ENCODE measurements at places on chromosomes 6 and 20. TPM values are rescaled to one million over a fixed set of nuclear protein-coding genes. Genes with fewer than 3 reads are reported as not detected.
A peak's percentile ranks its signal among the peaks of the same experiment; 100 is the strongest.

The WFDC12 gene
- not detected for total RNA-seq

The LRRC73 gene
- 0.52 TPM for total RNA-seq

The SMLR1 gene
- not detected for total RNA-seq

The GPX5 gene
- total RNA-seq, result not detected

The OOEP gene
- total RNA-seq, result 0.50 TPM

The CST11 gene
- total RNA-seq, result not detected

- no peak for DNase-seq
Observed at GRCh38 chr6:32108094-32108627, 977 bp downstream of the TNXB start.

DNA sequence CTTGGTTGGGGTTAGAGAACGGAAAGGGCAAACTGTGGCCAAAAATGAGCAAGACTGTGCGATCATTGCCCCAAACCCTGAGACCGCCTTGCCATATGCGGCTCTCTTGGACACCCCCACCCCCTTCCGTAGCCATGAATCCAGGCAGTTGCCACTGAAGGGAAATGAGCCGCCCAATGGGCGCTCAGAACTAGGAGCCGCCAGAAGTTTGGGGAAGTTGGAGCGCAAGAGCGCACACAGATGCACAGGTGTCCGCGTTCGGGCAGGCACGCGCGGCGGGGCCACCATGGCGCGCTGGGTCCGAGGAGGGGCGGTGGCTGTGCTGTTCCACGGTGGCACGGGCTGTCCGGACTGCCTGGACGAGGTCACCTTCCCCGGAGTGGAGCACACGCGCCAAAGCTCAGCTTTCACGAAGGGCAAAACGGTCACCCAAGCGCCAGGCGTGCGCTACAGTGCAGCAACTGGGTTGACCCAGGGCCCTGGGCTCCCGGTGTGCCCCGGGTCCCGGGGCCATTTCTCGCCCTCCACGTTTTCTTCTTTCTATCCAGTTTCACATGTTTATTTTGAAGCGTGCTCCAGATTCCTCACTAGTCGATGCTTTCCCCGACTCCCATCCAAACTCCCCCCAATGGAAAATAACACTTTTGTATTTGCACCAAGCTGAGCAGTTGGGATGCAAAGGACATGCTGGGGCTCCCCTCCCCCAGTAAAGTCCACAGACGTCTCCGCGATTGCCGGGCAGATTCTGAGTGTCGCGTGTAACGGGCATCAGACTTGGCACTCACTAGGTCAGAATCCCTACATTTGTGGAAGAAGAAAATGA, 906 bp upstream of the PDE10A start:
- no peak for DNase-seq

DNA sequence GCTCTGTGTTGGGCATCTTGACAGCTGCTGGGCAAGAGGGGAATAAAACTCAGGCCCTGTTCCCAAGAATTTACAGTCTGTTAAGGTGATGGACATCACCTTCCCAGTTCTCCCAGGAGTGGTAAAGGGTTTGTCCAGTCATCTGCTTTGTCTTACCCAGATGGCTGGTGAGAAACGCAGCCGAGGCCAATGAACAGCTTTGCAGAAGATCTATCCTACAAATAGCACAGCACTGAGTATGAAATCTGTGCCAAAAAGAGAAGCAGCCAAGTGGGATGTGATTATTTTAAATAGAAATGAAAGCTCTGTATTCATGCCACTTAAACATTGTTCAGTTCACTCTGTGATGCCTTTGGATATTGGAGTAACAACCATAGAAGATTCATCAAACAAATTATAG, 132.7 kb upstream of the SLC22A16 start:
- no peak for DNase-seq

- no peak for DNase-seq
Observed at GRCh38 chr6:167125410-167125809, 2.5 kb downstream of the CCR6 start.

DNA sequence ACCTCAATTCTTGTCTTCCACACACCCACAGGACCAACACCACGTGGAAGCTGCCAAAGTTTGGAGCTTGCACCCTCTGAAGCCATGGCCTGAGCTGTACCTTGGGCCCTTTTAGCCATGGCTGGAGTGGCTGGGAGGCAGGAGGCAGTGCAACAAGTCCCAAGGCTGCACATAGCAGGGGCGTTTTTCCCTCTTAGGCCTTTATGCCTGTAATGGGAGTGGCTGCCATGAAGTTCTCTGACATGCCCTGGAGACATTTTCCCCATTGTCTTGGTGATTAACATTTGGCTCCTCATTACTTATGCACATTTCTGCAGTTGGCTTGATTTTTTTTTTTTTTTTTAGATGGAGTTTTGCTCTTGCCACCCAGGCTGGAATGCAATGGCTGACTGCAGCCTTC, 44.4 kb upstream of the SLC22A3 start:
- no peak for DNase-seq

- DNase-seq, result no peak
Observed at GRCh38 chr6:163707387-163708355, 293.2 kb downstream of the QKI start.

GRCh38 chr6:20352346-20352745, 49.3 kb upstream of the E2F3 start:
- no peak for DNase-seq

DNA sequence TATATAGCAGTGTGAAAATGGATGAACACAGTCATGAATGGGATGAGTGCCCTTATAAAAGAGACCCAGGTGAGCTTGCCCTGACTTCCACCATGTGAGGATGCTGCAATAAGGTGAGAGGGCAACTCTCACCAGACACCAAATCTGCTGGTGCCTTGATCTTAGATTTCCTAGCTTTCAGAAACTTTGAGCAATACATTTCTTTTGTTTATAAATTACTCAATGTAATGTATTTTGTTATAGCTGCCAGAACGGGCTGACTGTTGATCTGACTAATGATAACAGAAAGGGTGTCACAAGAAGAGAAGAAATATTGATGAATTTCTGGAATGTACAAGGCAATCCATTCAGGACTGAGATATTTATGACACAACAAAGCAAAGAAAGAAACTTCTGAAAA, 180.5 kb downstream of the MCHR2 start:
- DNase-seq, result no peak

DNA sequence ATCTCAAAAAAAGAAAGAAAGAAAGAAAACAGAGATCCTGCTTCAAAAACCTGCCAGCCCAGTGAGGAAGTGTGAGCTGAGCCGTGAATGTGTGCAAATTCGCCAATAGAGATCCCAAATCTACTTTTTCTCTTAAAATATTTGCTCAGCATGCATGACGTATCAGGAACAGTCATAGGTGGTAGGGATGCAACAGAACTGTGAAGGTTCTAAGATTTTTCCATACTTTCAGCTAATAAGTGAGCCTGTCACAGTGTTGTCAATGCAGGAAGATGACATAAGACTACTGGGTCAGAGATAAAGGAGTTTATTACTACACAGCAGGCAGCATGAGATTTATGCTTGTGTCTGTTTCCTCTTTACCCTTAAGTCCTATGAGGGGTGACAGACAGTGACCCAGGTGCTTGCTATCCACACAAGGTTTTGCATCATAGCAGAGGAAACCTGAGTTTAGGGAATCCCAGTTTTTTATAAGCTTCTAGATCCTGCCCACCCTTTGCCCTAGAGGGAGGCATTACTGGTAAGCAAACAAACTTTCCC, 273.4 kb downstream of the BMP7 start:
- DNase-seq, result no peak

DNA sequence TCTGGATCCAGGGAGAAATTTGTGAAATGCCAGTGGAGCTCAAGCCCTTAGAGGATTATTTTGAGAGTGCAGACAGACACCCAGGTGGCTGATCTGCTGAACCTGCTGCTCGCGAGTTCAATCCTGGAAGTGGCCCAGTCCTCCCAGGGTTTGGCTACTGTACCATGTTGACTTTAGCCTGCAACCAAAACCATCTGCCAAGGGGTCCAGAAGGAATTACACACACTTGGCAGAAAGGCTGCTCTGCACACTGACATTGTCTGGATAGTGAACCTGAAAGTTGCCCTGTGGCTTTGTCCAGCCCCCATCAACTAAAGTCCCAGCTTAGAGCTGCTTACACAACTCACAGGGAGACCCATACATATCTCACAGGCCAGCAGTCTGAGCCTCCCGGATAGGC, 21.6 kb upstream of the PI3 start:
- DNase-seq, result no peak

DNA sequence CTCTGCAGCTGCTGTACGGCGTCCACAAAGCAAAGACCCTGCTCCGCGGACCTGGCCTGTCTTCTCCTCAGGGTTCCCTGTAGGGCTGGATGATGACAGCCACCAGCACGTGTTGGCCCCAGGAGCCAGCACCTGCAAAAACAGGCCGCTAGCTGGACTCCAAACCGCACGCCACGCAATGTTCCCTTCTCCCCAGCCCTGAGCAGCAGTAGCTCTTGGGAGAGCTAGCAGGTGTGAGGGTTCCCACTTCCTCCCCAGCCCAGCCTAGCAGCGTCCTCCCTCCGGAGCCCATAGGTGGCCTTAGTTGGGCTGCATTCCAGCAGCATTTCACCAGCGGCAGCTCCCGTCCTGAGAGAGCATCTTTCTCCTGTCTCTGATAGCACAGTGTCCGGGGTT, 42.3 kb downstream of the DACT2 start:
- DNase-seq, result no peak

- DNase-seq, result no peak
Observed at GRCh38 chr6:89729818-89730217, 89.8 kb downstream of the MDN1 start.

GRCh38 chr20:409697-410559, 1.8 kb downstream of the RBCK1 start:
- DNase-seq, result no peak

GRCh38 chr20:57650266-57650665, 30.0 kb upstream of the ZBP1 start:
- no peak for DNase-seq

GRCh38 chr6:122622479-122622878, 12.3 kb downstream of the PKIB start:
- no peak for DNase-seq

- no peak for DNase-seq
Observed at GRCh38 chr6:121666814-121667213, 231.4 kb downstream of the GJA1 start.

- DNase-seq, result peak; percentile 11
Observed at GRCh38 chr6:148760568-148761526, 14.0 kb downstream of the UST start.

GRCh38 chr6:105795366-105795765, 290.8 kb upstream of the PRDM1 start:
- no peak for DNase-seq

GRCh38 chr6:156868385-156868784, 91.2 kb downstream of the ARID1B start:
- DNase-seq, result no peak

- DNase-seq, result no peak
Observed at GRCh38 chr6:36822506-36823269, 16.6 kb downstream of the CPNE5 start.

GRCh38 chr6:53359095-53359842, 10.5 kb upstream of the ELOVL5 start:
- peak; percentile 82 for DNase-seq

- DNase-seq, result peak; percentile 52
Observed at GRCh38 chr6:36028088-36028876, 674 bp downstream of the MAPK14 start.

- no peak for DNase-seq
Observed at GRCh38 chr6:139073118-139073517, 44.6 kb downstream of the ABRACL start.

DNA sequence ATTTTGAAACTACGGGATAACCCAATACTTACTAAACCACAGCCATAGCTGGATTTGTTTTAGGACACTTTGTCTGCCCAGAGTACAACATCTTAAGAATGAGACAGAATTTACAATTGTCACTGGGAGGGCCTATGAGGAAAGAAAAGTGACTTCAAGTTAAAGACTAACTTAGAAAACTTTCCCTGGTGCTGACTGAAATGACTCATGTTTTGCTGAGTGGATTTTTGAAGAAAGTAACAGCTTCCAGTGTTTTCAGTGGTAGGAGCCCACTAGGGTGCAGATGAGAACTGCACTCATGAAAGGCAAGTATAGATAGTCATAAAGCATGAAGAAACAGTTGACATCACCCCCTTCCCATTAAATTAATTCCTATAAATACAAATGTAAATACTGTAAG, 988.2 kb upstream of the MAP3K7 start:
- no peak for DNase-seq
